DMS79 treated with DMSO at 0.1 percent for 48 hours (cell line): ENCODE measurements at places on chromosomes 7 and 10.

DNA sequence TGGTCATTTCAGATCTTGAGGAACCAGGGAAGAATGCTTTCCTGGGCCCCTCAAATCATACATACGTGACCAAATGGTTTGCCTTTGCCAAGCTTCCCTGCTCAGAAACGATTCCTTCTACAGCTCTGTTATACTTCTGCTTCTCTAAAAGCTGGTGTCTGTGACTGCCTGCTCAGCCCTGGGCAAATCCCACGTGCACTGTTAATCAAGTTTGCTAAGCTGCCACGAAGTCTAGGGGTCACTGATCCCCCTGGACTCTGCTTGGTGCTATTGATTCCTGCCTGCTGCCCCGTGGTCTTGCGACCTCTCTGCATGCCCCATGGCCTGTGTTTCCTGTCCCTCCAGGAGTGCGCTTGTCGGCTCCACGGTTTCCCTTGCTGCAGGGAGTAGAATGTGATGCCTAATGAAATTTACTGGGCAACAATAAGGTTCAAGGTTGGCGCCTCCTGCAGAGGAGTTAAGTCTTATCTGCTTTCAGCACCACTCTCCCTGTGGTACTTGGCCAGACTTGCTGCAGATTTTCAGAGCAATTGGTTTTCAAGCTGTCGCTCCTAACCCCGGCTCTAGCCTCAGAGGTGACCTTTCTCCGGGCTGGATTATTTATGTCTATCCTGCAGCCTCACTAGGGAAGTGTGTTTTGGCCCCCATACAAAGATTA, 201.6 kb upstream of the FZD8 start:
- no peak for DNase-seq

- DNase-seq, result no peak
Measured at GRCh38 chr10:107409522-107409921, 245.0 kb upstream of the SORCS1 start.

- DNase-seq, result peak; percentile 63
Measured at GRCh38 chr7:130275826-130276297, 9.2 kb downstream of the CPA2 start.

DNA sequence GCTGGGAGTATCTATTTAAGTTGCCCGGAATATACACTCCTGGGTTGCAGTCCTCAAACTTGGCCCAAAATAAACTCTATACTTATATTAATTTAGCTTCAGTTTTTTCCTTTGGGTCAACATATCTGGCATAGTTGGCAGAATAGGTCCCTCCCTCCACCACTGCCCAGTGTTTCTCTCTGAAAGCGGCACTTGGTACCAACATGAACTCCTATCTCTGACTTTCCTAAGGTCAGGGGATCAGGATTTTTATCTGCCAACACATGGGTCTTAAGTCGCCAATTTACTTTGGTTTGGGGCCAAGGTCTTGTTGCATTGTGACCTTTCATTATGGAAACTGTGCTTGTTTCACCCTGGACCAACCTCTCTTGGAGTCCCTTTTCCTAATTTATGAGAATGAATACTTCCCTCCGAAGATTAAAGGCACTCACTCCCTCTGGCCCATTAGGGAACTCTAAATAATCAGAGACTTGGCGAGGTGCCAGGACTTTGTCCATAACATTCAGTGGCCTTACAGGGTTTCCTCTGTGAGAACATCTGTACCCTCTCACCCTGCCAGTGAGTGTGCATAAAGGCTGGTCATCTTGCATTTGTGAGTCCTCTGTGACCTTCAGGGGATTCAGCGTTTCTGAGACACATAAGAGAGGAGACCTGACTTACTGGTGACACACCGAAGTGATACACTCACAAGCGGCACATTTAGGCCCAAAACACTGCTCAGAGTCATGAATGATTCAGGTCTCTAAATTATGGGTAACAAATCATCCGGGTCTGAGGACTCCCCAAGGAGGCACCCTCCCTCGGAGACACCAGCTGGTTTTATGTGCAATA, 19.7 kb upstream of the FKBP9 start:
- peak; percentile 49 for DNase-seq

DNA sequence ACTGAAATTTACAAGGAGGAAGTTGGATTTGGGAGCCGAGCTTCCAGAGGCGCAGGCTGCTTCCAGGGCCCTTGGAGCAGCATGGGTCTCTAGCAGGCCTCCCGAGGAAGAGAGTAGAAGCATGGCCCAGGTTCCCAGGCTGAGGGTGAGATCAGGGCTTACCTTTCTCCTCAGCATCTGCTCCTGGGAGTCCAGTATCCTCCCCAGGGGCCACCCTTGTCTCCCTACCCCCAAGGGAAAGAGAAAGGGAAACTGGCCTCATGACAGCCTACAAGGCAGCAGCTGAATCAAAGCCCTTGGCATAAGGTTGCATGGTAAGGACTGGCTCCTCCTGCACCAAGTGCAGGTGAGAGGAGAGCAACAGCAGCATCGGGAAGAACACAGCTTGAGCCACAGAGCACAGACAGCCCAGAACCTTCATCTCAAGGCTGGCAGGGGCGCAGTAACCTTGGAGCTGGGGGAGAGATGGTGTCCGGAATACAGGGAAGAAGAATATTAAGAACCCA, 114.5 kb downstream of the MARCHF5 start:
- no peak for DNase-seq

DNA sequence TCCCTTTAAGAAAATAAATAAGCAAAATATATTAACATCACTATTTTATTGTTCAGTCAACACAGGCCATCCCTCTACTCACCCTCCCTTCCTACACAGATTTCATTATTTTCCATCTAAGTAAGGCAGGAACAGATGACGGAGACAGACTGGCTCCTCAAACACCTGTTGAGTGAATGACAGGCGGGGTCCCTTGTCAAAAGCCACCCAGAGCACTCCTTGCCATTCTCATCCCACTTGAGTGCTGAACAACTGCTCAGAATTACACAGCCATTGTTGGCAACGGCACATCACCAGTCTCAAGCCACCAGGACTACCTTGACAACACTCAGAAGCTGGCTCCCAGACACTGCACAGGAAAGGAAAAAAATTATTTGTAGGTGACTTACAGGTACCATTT, 3.3 kb downstream of the GRB10 start:
- peak; percentile 34 for DNase-seq
